ENCODE measurements at places on chromosomes 3 and 15.

GRCh38 chr15:65824031-65824743 lies 32.1 kb upstream of the DENND4A start:
- no peak overlapping the region for H3K27ac ChIP-seq
- H3K27me3 ChIP-seq, result no peaks in the 10 kb centered on the region
- peak; percentile 48 for DNase-seq
- H3K36me3 ChIP-seq, result no peaks in the 10 kb centered on the region

- no peaks in the 10 kb centered on the region for H3K36me3 ChIP-seq
- no peak overlapping the region for H3K27ac ChIP-seq
- H3K4me1 ChIP-seq, result no peaks in the 10 kb centered on the region
- no peak overlapping the region for H3K4me3 ChIP-seq
Observed at GRCh38 chr15:94298364-94298763, 67.0 kb downstream of the MCTP2 start.

- H3K4me1 ChIP-seq, result peaks cover 9% of the 10 kb centered on the region
- DNase-seq, result no peak
- peak overlapping the region; percentile 73 for H3K4me3 ChIP-seq
- H3K36me3 ChIP-seq, result no peaks in the 10 kb centered on the region
Observed at GRCh38 chr15:97959724-97960363, 659 bp upstream of the ARRDC4 start.

GRCh38 chr15:43251871-43252250 lies 14.9 kb downstream of the TGM5 start:
- DNase-seq, result no peak
- H3K4me1 ChIP-seq, result peaks cover 22% of the 10 kb centered on the region
- no peak overlapping the region for H3K4me3 ChIP-seq
- H3K27me3 ChIP-seq, result no peaks in the 10 kb centered on the region
- no peaks in the 10 kb centered on the region for H3K36me3 ChIP-seq

DNA sequence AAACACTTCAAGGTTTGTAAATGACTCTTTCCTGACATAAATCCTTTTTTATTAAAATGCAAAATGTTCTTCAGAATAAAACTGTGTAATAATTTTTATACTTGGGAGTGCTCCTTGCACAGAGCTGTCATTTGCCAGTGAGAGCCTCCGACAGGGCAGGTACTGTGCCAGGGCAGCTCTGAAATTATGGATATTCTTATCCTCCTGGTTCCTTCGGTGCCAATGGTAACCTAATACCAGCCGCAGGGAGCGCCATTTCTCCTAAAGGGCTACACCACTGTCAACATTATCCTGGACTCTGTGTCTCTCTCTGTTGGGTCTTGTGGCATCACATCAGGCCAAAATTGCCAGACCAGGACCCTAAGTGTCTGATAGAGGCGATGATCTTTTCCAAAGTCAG lies 33.0 kb downstream of the CHDH start:
- H3K27ac ChIP-seq, result no peak overlapping the region
- no peaks in the 10 kb centered on the region for H3K36me3 ChIP-seq
- no peak overlapping the region for H3K4me3 ChIP-seq
- DNase-seq, result no peak
- H3K4me1 ChIP-seq, result no peaks in the 10 kb centered on the region
- no peaks in the 10 kb centered on the region for H3K27me3 ChIP-seq
